ENCODE measurements at places on chromosomes 11 and 22. TPM values are rescaled to one million over a fixed set of nuclear protein-coding genes. Genes with fewer than 3 reads are reported as not detected.

DMC1 gene
- 5.4 TPM for total RNA-seq

LBHD1 gene
- total RNA-seq = 4.5 TPM

TEX54 gene
- total RNA-seq = not detected

DNAL4 gene
- total RNA-seq = 9.2 TPM

TMEM109 gene
- total RNA-seq = 125 TPM

PDGFB gene
- 4.2 TPM for total RNA-seq

LDLRAD3 gene
- 20.0 TPM for total RNA-seq

GALNT18 gene
- total RNA-seq = 19.7 TPM

NDUFC2 gene
- total RNA-seq = 265 TPM

SCGB1D2 gene
- total RNA-seq = not detected

DGKZ gene
- total RNA-seq = 53.0 TPM

AIFM3 gene
- total RNA-seq = 4.6 TPM

CARNS1 gene
- total RNA-seq = 0.29 TPM

OR8K1 gene
- total RNA-seq = not detected

CLMP gene
- 15.2 TPM for total RNA-seq

OR8J1 gene
- not detected for total RNA-seq

SMTNL1 gene
- not detected for total RNA-seq

JAML gene
- not detected for total RNA-seq

DEUP1 gene
- total RNA-seq = not detected

GVQW3 gene
- total RNA-seq = 1.2 TPM

CDKN1C gene
- 0.74 TPM for total RNA-seq

CDC42EP1 gene
- total RNA-seq = 27.1 TPM

CAVIN3 gene
- total RNA-seq = 26.7 TPM

UBE2L6 gene
- total RNA-seq = 31.0 TPM

DGCR2 gene
- total RNA-seq = 24.4 TPM

ELFN2 gene
- total RNA-seq = 10.1 TPM

WNT7B gene
- total RNA-seq = 87.1 TPM

RIMBP3C gene
- 0.18 TPM for total RNA-seq

UPK3A gene
- not detected for total RNA-seq

CCDC134 gene
- 3.6 TPM for total RNA-seq

NPAS4 gene
- not detected for total RNA-seq

Measured in A549 treated with CORT108297 at 1 μM for 4 hours (cell line).